Hematopoietic multipotent progenitor cell treated with erythropoietin and hydrocortisone succinate and interleukin-3 and kit ligand, for 4 days (in vitro differentiated cells): ENCODE measurements at places on chromosomes 3 and 15.

- peak; percentile 17 for DNase-seq
Observed at GRCh38 chr15:48406911-48407310, 75.7 kb downstream of the DUT start.

- peak; percentile 86 for DNase-seq
Observed at GRCh38 chr3:185537369-185537970, 14.9 kb downstream of the LIPH start.

DNA sequence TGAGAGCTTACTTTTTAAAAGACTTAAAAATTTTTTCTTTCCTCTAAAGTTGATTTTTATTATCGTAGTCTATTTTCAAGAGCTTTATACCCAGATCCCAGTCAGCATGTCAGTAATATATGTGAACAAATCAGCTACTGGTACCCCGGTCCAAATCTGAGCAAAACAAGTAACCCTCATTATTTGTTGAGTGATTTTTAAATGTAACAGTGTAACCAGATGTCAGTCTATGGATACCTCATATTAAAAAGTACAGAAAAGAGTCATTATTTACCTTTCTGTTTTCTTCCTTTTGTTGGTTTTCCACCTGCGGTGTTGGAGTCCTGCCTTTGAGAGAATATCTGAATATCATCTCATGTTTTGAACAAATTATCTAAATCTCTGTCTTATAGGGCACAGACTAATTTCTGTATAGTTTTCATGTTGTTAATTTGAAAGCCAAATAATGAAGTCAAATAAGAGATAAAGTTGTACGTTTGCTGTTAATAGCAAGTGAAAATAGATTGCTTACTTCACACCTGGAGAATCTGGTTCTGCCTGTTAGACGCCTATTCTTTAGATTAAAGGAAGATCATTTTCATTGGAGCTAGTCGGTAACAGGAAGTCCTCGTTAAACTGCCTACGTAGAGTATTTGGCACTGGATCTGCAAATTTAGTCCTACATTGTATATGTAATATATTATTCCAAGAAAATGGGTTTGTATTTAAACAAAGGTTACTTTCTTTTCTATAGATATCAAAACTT is at the start of gene STX19:
TSS of gene STX19 (minus strand) at position 505 of the 745 bp plus-strand sequence. CDS start 13,328 bp downstream, outside the sequence.
- no peak for DNase-seq

DNA sequence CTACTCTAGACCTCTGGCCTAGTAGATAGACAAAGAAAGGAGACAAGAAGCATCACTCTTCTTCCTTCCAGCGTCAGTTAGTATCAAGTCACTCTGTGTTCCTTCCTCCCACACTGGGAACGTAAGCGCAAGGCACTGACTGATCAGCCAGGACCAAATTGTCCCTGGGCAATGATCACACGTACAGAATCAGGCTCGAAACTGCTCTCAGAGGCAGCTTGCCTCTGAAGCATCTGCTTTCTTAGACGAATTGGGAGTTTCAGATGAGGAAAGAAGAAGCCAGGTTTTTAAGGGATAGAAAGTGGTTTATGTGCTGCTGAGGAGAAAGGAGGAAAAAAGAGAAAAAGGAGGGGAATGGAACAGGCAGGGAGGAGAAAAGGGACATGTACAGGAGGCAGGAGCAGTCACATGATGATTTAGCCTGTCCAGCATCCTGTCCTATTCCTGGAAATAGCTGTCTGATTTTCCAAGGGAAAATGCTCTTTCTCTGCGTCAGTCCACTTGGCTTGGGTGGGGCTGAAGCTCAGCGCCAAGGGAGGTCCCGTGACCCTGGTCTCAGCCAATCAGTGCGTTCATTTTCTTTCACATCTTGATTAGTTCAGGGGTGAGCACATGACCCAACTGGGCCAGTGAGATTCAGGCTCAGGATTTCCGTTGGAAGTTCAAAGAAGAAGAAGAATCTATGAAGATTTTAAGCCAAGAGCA is 102.0 kb upstream of the PRICKLE2 start:
- no peak for DNase-seq

DNA sequence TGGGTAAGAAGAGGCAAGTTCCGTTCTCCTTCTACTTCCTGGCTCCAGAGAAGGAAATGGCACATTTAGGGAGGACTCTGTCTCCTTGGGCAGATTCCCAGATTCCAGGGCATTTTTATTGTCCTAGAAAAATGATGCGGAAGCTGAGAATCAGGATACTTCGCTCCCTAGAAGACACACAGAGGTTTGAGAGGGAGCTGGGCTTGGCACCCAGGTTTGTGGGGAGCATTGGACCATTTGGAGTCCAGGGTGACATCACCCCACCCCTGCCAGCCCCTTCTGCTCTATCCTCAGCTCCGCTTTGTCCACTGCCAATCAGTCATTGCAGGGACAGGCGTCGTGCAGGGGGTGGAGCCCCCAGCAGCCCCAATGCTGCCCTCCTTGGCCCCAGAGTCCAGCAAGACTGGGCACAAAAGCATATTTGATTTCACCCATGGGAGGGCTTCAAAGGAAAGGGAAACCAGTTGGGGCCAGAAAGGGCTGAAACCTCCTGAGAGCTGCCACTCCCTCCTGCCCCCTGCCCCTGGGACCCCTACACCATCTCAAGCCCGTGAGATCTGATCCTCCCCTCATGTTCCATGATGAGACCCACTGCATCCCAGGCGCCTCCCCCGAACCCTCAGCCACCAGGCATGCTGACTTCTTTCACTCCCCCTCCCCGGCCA is 129.8 kb upstream of the MEF2A start:
- no peak for DNase-seq

DNA sequence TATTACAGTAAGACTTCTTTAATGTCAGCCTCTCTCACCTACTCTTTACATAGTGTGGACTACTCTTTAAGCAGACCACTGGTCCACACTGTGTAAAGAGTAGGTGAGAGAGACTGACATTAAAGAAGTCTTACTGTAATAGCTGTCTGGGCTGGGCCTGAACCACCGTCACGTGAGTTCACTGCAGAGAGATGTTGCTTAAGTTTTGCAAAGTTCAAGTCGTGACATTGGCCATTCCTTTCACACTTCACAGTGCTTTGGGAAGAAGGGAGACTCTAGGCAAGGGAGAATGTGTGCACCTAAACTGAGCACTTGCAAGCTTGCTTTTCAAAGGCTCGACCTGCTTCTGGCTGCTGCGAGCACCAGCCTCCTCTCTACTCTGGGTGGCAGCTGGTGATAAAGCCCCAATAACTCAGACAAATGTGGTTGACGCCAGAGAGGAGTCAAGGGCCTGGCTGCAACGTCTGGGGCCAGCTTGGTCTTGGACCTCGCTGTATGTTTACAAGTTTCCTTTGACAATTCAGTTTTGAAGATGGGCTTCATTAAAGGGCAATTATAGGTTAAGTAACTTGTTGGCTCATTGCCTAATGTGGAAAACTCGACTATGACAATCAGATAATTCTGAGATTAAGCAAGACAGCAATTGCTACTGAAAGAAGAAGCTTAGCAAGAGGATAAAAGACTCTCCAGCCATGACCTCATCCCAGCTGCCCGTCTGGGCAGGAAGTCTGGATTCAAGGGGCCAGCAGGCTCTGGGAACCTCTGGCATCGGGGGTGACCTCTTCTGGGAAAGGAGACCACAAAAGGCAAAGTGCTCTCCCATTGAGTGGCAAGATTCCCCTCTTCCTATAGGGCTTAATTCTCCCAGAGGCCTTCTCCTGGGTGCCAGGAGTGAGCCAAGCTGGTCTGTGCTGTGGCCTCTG is 242.1 kb upstream of the TLE3 start:
- DNase-seq, result peak; percentile 77

DNA sequence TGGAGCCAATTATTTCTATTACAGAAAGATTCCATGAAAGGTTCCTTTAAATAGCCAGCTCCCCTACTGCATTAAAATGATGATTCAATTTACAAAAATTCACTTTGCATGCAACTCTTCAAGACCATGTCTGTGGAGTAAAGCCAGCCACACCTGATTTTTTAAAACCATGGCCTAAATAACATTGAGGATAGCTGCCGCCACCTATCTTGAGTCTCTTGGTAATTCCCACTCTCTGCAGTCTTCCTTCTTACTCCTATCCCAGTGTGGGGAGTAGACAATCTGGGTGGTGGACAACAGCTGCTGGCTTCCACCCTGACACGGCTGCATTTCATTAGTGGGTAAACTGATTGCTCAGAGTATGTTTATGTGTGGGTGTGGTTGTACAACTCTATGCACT is 10.7 kb downstream of the LRTM1 start:
- no peak for DNase-seq

DNA sequence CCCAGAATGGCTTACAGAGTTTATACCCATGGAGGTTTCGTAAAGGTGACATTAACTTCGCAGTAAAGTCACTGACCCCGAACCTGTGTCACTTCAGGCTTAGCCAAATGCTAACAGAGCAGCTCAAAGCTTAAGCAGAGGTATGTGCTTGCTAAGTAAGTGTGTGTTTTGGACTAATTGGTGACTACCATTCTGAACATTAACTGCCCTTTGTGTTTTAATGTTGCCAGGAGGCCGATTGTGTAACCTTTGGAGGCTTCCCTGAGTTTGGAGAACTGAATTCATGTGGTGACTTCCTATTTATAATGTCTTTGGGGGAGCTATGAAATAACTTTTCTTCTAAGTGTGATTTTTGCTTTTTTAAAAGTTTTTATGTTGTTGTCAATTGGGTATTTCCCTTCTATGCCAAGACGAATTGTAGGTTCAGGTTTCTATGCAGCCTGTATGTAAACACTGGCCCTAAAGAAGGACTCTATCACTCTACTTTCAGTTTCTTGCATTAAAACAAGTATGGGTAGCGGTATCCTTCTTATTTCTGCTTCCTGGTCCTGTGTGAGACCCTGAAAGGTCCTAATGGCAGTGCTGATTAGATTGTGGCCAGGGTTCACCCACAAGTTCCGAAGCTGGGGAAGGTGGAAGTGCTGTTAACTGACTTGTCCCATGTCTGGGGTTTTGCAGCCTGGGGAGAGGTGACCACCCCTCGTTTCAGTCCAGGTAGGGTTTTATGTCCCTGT is 86.3 kb downstream of the IGF1R start:
- DNase-seq, result peak; percentile 67

- no peak for DNase-seq
Observed at GRCh38 chr3:20637729-20638128, 451.7 kb upstream of the SGO1 start.

DNA sequence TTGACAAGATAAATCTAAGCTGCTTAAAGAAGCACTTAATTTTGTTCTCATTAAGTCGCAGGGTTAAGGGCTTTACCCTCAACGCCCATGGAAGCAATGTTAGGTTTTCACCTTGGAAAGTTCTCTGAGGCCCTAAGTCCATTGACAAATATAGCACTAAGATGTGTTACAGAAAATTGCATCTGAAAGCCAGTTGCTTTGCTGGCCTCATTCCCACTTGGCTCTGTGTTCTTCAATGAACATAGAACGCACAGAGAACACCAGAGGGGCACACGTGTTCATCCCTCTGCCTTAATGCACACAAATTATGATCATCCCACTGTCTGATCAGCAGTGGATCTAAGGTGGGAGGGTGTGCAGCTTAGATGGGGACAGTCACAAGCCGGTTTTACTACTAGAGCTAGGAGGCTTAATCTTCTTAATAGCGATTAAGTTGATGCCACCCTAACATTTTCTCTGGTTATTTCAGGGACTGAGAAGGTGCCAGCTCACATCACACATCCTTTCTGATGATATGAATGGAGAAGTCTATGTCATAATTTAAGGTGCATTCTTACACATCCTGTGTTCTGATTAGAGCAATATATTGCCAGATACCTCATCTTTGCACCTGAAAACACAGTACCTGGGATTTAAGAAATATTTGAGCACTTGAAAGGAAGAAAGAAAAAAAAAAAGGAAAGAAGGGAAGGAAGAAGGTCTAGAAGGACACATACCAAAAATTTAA is 224.4 kb upstream of the ICE2 start:
- DNase-seq, result no peak

DNA sequence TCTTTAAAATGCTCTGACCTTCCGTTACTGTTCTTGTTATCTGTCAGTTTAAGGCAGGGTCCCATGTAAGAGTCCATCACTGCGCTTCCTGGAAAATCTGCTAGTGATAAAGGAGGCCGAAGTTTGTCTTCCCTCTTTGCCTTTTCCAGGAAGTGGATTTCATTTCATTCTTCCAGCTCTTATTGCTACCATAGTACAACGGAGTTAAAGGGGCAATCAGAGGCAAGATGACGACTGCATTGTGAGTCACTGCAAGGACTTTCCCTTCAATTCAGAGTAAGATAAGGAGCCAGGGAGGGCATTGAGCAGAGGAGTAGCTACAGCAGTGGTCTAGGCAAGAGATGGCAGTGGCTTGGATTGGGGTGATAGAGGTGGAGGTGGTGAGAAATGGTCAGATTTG is 17.2 kb upstream of the DET1 start:
- no peak for DNase-seq

DNA sequence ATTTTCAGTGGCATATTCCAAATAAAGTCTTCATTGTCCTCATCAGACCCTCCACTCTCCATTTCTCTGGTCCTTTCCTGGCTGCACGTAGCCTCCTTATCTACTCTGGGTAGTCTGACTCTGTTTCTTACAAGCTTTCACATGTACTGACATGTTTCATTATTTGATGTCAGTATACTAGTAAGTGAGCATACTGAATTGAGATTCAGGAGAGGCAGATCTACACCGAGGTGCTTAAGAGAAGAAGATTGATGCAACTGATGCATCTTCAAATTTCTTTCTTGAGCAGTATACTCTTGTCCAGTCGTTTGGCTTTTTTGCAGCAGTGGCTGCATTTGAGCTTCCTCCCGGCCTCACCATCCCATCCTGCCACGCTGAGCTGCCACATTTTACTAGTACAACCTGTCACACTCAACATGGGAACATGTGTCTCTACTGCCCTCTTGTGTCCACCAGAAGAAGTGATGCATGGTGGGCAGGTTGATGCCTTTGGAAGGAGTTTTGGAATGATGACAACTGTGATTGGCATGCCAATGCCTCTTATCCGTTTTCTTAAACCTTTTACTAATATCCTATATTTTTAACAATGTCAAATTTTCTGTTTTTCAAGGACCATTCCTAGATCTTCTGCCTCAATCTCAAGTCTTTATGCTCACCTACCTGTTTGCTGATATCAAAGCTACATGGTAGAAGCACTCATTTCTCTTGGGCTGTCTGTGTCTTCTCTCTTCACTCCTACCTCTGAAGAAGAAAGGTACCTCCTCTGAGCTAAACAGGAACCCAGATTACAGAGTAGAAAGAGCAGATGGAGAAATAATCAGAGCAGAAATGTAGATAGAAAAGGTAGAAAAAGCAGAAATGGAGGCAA is 38.7 kb downstream of the GUCA1C start:
- peak; percentile 73 for DNase-seq

DNA sequence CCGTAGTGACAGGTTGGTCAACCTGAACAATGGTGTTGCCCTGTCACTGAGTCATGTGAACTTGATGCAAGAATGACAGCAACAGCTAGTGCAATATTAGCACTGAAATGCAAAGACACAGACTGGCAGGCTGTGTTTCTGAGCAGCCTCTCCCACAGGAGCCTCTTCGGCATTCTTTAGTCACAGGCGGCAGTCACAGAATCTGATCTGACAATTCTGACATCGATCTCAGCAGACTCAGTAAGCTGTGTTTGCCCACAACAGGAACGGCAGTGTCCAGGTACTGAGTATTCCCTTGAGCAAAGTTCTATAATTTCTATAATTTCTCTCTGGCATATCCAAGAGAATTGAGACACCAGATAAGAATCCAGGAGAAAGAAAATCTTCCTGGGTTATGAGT is 776.8 kb downstream of the GRM7 start:
- no peak for DNase-seq

- no peak for DNase-seq
Observed at GRCh38 chr15:96349034-96349856, 18.7 kb downstream of the NR2F2 start.
